ENCODE measurements at places on chromosomes 2 and 18.

GRCh38 chr2:23445450-23445868, 60.5 kb downstream of the KLHL29 start:
- peak; percentile 91 for DNase-seq

DNA sequence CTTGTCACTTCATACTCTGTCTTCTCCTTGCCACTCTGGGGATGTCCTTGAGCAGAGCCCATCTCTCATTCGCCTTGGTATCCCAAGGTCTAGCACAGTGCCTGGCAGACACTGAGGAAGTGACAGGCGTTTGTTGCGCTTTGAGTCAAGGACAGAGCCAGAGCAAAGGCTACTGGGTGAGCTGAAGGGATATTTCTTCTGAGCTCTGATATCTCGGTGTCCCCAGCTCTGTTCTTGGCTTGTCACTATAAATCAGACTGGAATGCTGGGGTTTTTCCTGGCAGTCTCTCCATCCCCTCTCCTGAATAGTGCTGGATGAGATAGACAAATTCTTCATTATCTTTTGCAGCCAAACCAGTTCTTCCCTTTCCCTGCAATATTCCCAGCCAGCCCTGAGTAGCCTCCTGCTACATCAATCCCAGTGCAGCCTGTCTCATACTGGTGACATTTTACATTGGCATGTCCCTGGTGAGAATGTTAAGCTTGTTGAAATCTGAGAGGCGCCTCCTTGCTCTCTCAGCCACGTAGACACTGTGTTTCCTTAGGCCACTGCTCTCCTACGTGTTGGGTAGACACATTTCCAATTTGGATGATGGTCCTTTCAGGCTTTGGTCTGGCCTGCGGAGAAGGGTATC, 61.7 kb downstream of the CTIF start:
- no peak for DNase-seq

DNA sequence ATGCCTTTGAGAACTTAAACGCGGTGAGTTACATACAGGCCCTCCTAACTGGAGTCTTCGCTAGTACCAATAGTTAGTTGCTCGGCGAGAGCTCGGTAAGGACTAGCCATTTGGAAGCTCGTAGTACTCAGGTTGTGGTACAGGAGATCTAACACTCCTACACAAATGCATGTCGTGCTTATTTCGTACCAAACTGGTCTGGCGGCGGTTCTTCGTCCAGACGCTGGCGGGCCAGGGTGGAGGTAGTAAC, 346 bp upstream of the VRK2 start:
- DNase-seq: no peak

DNA sequence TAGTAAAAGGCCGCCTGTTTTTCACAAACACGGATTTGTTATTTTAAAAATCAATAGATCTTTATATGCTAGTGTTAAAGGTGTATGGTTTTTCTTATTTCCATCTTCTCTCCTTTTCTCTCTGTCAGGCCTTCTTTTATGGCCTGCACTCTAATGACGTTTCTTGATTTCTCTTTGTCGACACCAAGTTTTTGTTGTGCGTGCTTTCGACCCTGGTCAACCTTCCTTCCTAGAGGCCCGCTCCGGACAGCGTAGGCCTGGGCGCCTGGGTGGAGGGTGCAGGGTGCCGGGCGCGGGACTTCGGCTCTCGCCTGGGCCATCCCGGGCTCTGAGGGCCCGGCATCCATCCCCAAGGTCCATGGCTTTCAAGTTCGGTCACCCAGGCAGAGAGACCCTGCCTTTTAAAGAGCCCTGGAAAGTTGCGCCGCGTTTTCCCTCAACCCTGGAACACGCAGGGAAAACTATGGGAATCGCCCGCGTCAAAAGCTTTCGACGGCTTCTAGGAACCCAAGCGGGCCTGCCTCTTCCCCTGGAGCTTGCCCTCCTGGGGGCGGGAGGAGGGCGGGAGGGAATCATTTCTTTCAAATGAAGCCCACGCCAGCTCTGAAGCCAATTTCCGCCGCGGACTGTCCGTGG, 4.1 kb upstream of the SATB2 start:
- no peak for DNase-seq

DNA sequence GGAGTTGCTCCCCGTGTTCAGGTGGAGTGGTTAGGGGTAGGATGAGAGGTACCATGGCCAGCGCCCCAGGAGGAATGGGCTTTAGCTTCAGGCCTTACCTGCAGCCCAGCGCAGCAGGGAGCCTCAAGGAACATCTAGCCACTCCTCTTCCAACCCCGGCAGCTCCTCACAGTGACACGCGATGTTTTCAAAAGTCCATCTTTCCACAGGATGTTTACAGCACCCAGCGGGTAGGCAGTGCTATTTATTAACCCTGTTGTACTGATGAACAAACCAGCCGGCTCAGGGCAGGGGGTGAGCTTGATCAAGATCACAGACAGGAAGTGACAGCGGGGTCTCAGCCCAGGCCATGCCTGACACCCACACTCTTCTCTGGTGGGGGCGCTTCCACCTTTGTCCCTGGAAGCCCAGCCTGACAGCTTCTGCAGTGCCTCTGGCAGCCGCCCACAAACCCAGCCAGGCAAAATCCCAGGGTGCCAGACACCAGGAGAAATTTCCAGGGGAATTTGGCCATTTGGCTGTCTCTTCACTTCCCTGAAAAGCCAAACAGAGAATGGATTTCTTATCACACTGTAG, 18.4 kb upstream of the PRLH start:
- no peak for DNase-seq

DNA sequence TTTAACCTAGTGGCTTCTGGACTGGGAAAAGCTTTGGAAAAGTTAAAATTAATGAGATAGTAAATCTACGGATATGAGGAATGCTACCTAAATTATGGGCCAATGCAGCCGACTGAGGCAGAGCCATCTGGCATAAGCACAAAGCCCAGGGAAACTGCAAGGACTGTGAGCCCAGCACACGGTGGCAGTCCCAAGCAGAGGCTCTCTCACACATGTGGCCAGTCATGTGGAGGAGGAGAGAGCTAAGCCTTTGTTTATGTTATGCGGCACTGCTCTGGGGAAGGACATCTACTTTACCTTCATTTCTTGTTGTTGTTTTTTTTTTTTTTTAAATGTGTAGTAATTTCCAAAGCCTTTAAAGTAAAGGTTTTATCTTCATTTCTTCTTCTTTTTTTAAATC, 267.0 kb downstream of the STK39 start:
- no peak for DNase-seq

- DNase-seq: no peak
Measured at GRCh38 chr18:6370410-6370809, 44.3 kb downstream of the L3MBTL4 start.

- no peak for DNase-seq
Measured at GRCh38 chr2:129945557-129945956, 33.9 kb upstream of the RAB6C start.

- no peak for DNase-seq
Measured at GRCh38 chr18:57443247-57443646, 8.1 kb downstream of the ONECUT2 start.

DNA sequence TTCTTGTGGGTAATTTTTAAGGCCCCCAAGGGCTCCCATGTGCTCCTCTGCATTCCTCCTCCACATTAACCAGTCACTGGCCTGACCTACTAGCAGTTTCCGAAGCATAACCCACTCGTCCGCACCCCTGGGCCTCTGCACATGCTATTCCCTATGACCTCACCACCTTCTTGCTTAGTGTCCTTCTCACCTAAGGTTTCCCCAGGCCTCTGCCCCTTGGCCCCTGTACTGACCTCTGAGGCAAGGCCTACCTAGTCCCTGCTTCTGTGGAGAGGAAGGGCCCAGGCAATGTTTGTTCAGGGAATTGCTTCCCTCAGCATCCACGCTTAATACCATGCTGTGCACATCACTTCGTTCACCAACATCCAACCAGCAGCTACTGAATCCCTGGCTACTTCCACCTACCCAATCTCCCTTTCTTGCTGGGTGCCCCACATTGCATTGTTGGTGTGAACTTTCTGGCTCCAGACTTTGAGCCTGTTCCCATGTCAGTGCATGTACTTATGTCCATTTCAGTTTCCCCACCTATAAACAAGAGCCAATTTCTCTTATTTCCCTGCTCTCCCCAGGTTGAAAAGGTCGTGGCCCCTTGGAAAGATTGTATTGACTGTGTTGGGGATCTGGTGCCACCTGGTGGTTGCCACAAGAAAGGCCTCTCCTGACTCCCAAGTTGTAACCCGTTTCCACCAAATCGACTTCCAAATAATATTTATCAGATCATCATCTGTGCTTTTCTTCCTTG, 19.2 kb upstream of the TMEM177 start:
- peak; percentile 54 for DNase-seq

- DNase-seq: no peak
Measured at GRCh38 chr2:8628179-8628865, 53.5 kb upstream of the ID2 start.

- DNase-seq: no peak
Measured at GRCh38 chr18:78168526-78168925, 811.1 kb upstream of the SALL3 start.

DNA sequence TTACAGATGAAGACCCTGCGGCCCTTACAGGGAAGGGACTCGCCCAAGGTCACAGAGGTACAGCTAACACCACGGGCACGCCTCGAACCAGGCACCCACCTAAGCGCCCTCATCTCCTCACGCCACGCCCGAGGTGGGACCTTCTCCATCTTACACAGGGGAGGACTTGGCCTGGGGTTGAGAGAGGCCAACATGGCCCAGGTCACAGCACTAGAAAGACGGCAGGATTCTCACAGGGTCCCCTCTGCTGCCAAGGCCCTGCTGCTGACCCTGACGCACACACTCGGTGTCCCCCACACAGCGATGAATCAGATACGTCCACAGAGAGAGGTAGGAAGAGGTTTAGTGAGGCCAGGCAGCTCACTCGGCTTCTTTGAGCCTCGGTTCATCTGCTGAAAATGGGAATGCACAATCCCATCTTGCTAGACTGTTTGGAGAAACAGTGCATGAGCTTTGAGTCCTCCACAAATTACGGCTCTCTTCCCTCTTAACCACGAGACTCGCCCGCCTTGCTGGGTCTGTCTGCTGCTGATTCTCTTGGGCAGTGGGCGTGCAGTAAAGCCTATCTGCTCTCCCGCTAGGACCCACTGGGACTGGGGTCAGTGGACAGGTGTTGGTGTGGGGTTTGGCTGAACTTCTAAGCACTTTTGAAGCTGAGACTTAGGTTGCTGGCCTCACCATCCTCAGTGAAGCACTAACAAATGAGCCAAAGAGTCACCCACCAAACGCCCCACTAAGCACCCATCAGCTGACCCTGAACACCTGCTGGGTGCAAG, 79.2 kb downstream of the SMAD7 start:
- DNase-seq: no peak

DNA sequence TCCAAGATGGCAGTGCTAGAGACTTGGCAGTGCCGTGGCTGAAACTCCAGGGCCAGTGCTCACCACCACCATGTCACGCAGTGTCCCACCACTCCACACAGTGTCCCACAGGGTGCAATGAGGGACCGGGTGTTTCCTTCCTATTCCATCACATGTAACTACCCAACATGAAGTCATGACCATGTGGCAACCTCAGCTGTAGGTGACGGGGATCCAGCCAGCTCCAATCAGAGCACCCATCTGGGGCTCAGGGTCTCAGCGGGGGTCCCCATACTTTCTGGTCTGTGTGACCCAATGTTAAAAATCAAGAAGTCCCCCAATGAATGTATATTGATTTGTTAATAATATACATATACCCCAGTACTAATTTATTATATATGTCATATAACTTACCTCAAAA, 52.1 kb downstream of the PTGR3 start:
- DNase-seq: no peak

GRCh38 chr2:36965206-36965605, 1.1 kb downstream of the STRN start:
- peak; percentile 1 for DNase-seq

GRCh38 chr2:68388772-68389171, 23.7 kb downstream of the PLEK start:
- no peak for DNase-seq

- DNase-seq: no peak
Measured at GRCh38 chr18:75823471-75823870, 396.0 kb upstream of the SMIM21 start.

DNA sequence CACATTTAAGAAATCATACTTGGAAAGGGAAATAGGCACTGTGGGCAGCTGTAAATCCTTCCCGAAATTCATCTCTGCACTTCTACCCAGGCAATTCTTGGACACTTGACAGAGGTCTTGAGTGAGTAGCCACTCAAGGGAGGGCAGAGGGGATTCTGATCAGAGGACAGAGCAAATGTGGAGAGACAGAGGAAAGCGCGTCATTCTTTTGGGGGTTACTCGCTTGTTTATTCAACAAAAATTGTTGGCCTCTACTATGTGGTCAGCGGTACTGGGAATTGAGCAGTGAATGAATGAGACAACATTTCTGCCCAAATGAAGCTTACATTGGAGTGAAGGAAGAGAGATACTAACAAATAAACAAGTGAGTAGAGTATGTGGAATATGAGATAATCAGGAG, 41.4 kb upstream of the YES1 start:
- DNase-seq: no peak

DNA sequence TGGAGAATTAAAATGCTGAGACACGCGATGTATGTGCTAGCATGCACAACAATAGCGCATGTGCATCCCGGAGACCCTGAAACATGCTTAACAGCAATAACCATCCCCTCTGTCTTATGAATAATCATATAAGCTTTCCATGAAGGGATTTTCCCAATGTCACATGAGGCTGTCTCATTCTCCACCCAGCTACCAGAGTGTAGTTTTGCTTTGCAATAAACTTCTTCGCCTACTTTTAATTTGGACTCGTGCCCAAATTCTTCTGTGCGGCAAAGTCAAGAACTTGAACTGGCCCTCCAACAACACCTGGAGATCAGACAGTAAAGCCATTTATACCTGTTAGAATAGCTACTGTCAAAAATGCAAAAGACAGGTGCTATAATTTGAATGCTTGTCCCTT, 15.5 kb downstream of the LYG1 start:
- DNase-seq: no peak

- DNase-seq: no peak
Measured at GRCh38 chr2:44277541-44277940, 2.3 kb downstream of the SLC3A1 start.

GRCh38 chr18:58831606-58832005, 33.1 kb upstream of the ZNF532 start:
- peak; percentile 64 for DNase-seq

GRCh38 chr18:76258209-76258608, 236.8 kb downstream of the ZNF516 start:
- peak; percentile 33 for DNase-seq

DNA sequence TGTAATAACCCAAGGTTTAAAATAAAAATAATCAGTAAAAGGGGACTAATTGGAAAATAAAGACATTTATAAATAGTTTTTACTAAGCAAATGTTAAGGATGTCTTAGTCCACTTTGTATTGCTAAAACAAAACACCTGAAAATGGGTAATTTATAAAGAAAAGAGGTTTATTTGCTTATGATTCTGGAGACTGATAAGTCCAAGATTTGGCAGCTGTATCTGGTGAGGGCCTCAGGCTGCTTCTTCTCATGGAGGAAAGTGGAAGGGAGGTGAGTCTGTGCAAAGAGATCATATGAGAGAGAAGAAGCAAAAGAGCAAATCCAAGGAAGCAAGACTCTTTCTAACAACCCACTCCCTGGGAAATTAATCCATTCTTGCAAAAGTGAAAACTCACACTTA, 299.5 kb downstream of the DSC3 start:
- no peak for DNase-seq

DNA sequence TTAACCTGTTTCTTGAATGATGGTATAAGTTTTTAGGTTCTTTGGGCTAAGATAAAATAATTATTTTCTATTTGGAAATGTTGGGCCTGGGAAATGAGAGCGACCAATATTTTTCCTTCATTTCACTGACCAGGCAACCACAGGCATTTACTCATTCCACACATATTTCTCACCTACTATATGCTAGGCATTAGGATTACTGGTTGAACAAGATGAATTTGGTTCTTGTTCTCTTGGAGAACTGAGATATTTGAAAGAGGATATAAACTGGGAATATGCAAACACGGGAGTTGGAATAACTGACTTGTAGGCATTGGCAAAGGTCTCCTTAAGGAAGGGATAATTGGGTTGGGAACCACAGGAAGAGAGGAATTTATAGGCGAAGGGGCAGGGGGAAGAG, 3.9 kb upstream of the MYL1 start:
- DNase-seq: no peak
